ENCODE measurements at places on chromosomes 11 and 22.

- no peak for DNase-seq
Measured at GRCh38 chr11:20373147-20373546, 9.6 kb downstream of the HTATIP2 start.

DNA sequence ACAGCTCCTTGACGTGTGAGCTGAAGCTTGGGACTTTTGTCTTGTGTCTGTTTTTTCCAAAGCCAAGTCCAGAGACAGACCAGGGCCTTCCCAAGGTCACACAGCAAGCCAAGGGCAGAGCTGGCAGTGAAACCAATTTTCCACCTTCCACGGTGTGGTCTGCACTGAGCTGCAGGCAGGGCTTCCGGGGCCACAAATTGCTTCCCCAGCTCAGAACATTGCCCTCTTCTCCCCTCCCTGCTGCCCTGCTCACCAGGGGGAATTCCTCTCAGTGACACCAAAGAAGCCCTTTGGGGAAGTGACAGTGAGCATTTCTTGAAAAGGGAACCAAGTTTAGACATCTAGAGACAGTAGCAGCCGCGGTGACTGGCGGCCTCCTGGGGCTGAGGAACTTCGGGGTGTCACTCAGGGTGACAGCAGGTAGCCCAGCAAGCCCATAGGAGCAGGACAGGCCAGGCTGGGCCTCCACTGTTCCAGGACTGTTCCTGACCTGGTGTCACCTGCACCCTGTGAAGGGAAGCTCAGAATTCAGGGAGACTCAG, 9.2 kb downstream of the FXYD2 start:
- DNase-seq: no peak

DNA sequence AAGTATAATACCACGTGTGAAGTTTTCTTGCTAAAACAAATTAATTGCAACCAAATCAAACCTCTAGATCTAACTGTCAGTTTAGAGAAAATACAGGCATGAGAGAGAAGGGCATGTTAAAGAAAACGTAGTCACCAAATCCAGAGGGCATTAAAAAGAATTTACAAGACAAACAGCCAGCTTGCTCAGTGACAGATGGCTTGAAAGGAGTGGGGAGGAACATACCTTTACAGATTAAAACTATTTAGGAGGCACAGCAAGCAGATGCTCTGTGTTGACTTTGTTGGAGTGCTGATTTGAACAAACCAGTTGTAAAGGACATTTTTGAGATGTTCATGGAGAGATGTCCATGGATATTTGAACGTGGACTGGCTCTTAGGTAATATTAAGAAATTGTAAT, 96.9 kb downstream of the ATXN10 start:
- no peak for DNase-seq

- no peak for DNase-seq
Measured at GRCh38 chr11:69337211-69337721, 43.3 kb downstream of the MYEOV start.

- no peak for DNase-seq
Measured at GRCh38 chr22:47624252-47625012, 862.0 kb downstream of the TBC1D22A start.

- no peak for DNase-seq
Measured at GRCh38 chr11:102453921-102454320, 1.4 kb upstream of the TMEM123 start.

DNA sequence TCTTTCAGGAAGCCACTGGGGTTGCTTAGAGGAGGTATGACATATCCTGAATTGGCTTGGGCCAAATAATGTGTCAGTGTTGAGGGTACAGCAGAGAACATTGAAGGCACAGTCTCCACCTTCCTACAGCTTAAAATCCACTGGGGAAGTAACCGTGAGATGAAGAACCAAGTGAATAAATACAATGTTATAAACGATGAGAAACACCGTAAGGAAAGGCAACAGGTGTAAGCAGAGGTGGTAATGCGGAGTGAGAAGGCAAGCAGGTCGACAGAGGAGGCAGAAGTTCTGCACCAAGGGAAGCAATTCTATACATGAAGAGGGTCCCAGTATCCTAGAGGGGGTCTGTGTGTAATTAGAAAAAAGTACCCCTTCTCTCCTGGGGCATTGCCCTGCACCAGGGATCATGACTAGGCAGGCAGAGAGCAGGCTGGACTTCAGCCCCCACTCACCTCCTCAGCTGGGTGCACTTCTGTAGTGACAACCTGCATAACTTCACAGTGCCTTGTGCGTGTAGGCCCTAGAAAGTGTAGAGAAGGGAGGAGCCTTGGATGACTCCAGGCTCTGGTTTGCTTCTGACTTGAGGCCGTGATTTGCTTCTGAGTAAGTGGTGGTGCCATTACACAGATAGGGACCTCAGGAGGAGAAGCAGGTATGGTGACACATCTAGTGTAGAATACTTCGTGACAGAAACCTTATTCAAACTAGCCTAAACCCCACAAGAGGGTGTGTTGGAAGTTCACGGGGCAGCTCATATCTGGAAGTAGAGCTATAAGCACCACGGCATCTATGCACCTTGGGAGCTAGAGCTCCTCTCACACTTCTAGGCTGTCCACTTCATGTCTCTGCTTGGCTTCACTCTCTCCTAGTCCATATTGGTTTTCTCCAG, 4.9 kb downstream of the MYOD1 start:
- DNase-seq: no peak

DNA sequence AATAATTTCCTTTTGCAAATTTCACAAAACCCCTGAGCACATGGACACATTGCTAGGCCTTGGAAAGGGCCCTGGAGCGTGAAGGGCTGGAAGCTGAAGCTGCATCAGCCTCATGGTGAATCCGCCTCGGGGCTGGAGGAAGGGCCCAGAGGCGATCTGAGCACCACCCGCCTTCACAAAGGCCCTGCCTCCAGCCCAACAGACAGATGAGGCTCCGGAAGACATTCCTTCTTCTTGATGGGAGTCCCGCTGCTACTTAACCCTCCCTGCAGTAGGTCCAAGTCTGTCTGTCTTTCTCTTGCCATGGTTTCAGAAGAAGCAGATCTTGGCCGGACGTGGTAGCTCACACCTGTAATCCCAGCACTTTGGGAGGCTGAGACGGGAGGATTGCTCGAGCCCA, 16.5 kb downstream of the ARRB1 start:
- DNase-seq: no peak

- peak; percentile 88 for DNase-seq
Measured at GRCh38 chr22:46002757-46003270, 25.9 kb upstream of the WNT7B start.

DNA sequence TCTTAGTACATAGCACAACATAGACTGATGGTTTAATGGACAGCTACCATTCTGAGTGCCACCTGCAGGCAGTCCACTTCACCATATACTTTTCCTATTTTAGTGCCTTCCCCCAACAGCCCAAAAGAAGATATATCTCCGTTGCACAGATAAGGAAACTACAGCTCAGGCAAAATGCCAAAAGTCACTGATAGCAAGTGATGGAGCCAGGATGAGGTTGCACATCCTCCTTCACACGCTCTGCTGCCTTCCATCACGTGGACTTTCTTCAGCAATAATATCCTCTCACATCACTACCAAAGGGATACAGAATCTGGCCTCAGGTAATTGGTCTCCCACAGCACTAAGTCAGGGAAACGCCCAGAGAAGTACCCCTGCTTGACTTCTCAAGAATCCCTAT, 7.5 kb downstream of the TCF20 start:
- DNase-seq: no peak

- peak; percentile 95 for DNase-seq
Measured at GRCh38 chr11:94926698-94927237, 46.6 kb downstream of the CWC15 start.

DNA sequence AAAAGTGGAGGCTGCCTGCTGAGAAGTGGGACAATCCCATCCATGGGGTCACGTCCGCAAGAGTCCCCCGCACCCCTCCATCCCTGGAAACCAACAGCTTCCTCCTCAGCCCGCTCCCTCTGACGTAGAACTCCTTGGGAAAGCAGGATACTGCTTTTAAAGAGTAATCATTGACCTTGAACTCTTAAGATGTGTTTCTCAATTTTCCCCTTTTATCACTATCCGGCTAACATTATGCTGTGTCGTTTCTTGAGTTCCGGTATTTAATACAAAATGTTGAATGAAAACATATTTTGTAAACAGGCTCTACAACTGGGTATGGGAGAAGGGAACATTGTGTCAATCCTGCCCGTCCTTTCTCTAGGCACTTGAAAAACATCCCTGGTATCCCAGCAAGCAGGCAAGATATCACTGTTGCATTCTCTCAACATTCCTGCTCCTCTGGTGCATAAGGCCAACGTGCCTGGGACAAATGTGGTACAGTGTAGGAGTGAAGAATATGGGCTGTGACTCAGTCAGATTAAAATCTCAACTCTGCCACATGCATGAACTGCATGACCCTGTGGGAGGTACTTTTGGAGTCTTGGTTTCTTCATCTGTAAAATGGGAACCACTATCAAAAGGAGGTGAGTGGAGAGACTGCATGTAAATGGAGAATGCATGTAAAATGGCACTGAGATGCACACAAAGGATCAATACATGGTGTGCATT, 52.8 kb downstream of the WT1 start:
- DNase-seq: no peak

- DNase-seq: no peak
Measured at GRCh38 chr11:121367001-121367843, 74.7 kb downstream of the SC5D start.

- DNase-seq: peak; percentile 99
Measured at GRCh38 chr11:57499413-57499982, 16.0 kb downstream of the SLC43A1 start.

GRCh38 chr11:46277313-46277621, 195 bp upstream of the CREB3L1 start:
- DNase-seq: peak; percentile 76

DNA sequence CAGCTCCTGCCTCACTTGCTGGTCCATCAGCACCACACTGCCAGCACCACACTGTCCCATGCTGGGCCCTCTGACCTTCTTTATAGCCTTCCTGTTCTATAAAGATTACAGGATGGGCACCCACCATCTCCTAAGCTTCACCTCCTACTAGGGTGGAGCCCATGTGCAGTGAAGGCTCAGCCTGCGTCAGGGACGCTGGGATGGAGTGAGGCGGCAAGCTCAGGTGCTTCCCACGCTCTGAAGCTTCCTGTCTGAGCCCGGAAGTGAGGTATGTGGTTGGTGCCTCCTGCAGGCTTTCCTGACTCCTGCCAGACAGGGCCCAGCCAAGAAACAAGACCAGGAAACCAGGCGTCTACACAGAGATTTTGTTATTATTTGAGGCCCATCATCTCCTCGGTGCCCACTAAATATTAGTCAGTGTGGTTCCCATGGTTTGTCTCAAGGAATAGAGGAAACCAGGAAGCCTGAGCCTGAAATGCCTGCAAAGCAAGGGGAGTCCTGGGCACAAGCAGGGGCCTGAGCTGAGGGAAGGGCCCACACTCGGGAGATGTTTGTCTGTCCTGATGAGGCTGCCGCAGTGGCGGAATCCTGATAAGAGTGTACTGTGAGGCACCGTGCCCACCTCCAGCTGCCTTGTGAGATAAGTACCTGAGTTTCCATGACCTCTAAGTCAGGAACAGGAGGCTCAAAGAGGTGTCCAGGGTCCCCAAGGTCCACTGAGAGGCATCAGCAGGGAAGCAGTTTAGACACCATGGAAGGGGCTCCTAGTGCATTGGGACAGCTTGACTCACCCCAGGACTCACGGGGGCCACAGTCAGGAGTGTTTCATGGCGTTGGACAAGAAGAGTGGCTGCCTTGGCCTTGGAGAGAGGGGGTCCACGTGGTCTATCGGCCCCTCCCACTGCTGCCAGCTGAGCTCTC, 22.0 kb downstream of the RSPH14 start:
- DNase-seq: no peak

DNA sequence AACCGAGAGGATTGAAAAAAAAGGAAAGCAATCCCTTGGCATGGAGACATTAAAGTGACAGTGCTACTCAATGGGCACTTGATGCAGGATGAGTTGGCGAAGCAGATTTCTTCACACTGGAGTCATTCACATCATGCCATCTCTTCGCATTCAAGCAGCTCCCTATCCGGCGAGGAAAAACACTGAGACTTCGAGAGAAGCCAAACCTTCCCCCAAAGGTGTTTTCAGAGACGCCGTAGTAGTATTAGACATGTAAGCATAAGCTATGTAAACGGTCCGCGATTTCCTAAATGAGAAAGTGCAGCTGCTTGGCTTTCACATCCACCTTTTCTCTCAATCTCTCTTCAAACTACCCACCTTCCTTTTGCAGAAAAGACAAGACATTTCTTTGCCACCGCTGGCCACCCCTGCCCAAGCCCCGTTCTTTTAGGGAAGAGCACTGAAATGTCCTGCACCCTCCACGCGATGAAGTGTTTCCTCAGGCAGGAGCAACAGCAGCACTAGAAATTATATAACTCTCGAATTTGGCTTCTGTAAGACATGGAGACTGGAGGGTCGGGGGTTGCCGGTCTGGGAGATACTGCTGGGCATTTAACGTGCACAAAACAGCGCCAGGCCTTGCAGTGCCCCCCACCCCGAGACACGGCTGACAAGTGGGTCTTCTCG, at the start of gene DLG2:
DLG2 (minus strand) TSS at position 13 of the 666 bp plus-strand sequence.
- DNase-seq: peak; percentile 41

- DNase-seq: no peak
Measured at GRCh38 chr11:73996161-73996747, 12.6 kb downstream of the UCP3 start.

- no peak for DNase-seq
Measured at GRCh38 chr22:30230787-30231461, 15.6 kb downstream of the LIF start.

DNA sequence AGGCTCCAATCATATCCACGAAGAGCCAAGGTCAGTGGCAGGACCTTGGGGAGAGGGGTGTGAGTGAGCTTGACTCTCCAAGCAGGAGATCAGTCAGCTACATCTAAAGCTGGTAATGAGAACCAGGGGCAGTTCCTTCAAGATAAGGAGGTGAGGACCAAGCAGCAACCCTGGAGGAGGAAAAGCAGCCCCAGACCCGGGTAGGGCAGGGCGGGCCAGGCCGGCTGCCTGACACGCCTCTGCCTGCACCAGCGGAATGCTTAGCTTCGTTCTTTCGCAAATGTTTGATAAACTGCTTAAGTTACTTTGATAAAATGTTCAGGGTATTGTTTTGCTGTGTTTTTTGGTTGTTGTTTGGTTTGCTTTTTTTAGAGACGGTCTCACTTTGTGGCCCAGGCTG, 18.7 kb upstream of the FADD start:
- DNase-seq: no peak

DNA sequence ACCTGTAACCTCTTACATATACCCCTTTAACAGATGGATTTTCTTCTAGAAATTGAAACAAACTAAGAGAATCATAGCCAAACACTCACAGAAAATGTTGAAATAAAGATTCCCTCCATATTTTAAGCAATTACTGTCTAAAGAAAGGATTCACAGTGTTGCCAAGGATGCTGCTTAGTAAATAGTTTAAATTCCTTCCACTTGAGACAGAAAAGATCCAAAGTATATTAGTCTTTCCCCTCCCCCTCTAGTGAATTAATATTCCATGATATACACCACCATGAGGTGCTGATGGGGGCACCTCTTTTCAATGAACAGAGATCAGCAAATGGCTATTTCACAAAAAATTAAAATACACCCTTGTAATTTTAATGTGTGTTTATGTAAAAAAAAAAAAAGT, 186.8 kb downstream of the SOX6 start:
- DNase-seq: peak; percentile 3

GRCh38 chr11:25566298-25567200, 765.4 kb upstream of the ANO3 start:
- DNase-seq: no peak

Data from AG08395 (cell line).